CD4-positive, alpha-beta T cell treated with Interleukin-6 at 100 ng/mL for 8 hours (primary cell): ENCODE measurements at places on chromosomes 7 and 10.

- DNase-seq: no peak
These were observed 624.8 kb upstream of the LRRTM3 start for GRCh38 chr10:66301078-66301477.

DNA sequence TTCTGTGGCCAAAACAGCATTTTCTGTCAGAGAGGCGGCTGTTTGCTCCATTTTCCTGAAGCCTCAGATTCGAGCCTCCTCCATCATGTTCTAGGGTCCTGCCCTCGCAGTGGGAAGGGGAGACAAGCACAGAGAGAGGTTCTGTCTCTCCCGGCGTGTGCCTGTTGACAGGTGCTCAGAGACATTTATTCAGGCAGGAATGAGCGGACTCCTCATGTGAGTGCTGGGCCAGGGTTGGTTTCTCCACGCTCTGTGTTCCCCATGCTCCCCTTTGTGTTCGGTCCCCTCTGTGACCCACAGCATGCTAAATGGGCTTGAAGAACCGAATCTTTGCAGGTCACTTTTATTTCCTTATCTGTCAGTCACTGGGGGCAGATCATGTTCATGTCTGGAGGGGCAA lies 374.6 kb downstream of the GLRX3 start:
- DNase-seq: no peak

DNA sequence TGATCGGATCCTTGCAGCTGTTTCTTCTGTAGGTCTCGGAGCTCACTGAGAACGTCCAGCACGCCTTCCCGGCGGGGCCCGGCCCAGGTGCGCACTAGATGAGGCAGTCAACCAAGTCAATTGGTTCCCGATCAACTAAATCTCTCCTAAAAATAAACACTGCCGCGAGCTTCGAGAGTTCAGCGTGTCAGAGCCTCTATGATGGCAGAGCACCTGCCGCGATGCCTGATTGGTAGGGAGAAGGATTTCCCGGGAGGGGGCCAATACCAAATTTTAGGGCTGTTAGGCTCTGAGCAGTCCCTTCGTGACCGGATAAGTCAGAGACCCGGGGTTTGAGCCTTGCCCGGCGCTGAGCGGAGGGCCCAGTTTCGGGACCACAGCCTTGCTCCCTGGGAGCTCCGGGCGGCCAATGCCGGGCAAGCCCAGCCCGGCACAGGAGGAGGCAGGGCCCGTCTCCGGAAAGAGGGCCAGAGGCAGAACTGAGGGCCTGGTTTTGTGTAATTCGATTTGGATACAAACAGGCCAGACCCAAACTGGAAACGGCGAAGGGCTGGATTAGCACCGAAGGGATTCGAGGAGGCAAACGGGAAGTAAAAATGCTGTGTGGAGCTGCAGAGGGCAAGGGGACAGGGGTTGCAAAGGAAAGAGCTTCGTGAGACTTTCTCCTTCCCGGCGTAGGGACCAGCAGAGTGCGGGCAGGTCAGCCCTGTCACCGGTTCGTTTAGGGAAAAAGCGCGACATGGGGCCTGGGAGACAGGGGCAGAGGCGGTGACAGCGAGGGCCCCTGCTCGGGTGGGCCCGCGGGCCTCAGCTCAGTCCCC lies 569 bp downstream of the SLC26A5 start:
- no peak for DNase-seq

DNA sequence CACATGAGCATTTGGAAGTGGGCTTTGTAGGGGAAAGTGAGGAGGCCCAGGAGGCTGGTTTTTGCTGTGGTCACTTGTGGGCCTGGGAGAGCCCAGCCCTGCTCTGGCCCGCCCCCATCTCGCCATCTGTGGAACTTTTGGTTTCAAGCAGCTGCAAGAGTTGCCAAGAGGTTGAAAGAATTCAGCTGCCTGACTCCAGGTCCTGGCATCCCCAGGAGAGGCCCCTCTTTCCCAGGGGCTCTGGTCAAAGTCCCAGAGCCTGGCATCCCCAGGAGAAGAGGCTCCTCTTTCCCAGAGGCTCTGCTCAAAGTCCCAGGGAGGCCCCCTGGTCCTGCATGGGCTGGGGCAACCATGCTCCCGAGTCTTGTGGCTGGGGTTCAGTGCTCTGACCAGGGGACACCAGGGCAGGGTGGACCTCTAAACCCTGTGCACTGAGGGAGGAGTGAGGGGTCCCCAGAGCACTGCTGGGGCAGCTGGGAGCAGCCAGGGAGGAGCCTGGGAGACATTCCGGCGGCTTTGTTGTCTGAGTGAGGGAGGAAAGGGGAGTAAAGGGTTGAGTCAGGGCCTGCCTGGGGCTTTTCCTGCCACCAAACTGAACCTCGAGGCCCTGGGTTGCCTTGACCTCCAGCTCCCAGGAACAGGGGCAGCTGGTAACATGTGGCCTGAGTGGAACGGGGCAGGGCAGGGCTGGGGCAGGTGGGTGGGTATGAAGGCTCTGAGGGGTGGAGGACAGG lies 27.7 kb upstream of the CSGALNACT2 start:
- DNase-seq: no peak

DNA sequence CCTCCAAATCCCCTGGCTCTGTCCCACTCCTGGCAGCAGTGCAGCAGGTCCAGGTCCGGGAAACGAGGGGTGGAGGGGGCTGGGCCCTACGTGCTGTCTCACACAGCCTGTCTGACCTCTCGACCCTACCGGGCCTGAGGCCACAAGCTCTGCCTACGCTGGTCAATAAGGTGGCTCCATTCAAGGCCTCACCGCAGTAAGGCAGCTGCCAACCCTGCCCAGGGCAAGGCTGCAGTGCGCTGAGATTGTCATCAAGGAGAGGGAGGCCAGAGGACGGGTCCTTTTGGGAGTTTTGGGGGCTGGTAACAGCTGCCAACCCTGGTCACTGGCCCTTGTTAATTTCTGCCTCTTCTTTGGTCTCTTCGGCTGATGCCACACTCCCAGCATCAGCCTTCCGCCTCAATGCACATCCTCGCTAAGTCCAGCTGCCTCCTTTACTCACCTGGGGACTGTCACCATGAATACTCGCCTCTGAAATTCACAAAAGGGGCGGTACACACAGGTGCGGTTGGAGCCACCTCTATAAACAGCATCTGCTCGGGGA lies 3.5 kb downstream of the EPO start:
- DNase-seq: no peak

DNA sequence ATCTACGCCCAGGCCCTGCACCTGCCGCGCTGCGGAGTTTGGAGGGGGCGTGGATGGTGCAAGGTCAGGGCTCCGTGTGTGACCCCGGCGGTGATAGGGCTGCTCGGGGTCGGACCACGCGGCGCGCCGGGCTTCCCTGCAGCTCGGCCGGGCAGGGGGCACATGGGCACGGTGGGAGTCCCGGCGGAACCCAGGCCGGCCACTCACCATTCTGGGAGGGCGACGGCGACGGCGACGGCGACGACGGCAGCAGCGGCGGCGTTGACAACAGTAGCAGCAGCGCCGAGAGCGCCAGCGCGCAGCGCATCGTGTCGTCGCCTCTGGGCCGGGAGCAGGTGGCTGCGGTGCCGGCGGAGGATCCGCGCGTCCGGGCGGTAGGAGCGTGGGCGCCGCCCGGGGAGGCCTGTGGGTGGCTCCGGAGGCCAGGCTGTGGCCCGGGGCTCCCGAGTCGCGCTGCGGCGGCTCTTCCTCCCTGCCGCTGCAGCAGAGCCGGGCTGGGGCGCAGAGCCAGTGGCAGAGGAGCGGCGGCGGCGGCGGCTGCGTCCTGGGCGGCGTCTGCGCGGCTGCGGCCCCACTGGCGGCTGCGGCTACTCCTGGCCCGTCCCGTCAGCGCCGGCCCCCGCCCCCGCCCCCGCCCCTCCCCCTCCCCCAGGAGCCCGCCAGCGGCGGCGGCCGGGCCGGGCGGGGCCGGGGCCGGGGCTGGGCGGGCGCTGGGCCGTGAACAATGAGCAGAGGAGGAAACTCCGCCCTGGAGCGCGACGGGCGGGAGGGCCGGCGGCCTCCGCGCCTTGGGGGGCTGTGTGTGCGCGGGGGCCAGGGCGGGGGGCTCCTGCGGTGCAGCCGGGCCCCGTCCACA lies at the start of gene PODXL:
Gene PODXL (minus strand): TSS at position 576 of the 856 bp plus-strand sequence. CDS start 269 bp downstream, at position 307.
- DNase-seq: peak; percentile 58

DNA sequence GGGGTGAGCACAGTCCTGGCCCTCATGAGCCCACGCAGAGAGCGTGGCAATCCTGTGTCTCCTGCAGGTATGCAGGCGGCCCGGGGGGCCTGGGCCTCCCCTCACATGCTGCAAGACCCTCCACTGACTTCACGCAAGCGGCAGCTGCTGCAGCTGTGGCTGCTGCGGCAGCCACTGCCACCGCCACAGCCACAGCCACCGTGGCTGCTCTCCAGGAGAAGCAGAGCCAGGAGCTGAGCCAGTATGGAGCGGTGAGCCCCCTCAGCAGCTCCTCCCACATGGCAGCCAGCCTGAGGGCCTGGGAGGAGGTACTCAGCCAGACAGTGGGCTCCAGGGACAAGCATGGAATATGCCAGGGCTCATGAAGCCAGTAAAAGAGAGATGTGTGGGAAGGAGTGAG lies 8.7 kb downstream of the ZMIZ2 start:
- DNase-seq: no peak

GRCh38 chr7:56077681-56078080 lies 13.6 kb downstream of the SUMF2 start:
- DNase-seq: no peak

DNA sequence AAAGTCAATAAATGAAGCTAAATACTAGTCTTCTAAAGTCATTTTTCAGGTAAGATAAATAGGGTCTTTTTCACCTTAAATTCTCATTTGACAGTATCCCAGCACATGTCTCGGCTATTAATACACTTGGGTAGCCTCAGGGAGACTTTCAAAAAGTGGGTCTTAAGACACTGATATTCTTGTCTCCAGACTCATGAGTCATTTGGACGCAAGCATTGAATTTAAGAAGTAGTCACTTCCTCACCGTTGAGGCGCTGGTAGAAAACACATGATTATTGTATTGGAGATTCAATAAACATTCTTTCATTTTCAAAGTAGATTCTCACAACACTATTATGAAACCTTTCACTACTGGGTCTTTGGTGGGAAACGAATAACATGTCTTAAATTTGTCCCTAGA lies 108.9 kb upstream of the SP8 start:
- DNase-seq: no peak

GRCh38 chr7:114575098-114575497 lies 160.5 kb downstream of the FOXP2 start:
- no peak for DNase-seq

GRCh38 chr10:97234400-97234799 lies 48.6 kb upstream of the SLIT1 start:
- no peak for DNase-seq

GRCh38 chr7:25565949-25566348 lies 337.7 kb upstream of the NPVF start:
- DNase-seq: peak; percentile 63

GRCh38 chr10:121766426-121766825 lies 161.4 kb downstream of the ATE1 start:
- no peak for DNase-seq

DNA sequence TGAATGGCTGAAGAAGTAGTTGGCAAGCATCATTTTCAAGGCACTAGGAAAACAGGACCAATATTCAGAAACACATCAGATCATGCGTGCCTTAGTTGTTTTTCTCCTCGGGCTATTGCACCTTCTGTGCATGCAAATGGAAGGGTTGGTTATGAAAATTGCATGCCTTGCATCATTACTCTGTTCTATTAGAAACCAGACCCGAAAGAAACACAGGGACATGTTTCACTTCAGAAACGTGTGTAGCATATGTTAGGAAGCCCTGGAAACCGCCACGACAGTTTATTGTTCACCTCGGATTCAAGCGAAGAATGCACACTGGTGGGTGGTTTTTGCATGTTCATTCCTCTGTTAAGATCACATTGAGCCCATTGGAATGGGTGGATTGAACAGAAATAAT lies 214.7 kb downstream of the FRMD4A start:
- DNase-seq: no peak

DNA sequence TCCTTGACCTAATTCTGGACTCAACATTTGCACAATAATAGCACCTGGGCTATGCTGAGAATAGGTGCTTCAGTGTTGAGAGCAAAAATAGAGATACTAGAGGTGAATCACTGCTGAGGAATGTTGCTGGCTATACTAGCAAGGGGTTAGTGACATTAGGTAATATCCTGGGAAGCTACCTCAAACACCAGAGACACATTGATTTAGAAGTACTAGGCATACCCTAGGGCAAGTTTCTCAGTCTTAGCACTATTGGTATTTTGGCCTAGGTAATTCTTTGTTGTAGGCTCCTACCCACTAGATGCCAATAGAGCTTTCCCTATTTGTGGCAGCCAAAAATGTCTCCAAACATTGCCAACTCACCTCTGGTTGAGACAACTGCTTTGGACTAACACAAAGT lies 484.0 kb upstream of the MBL2 start:
- DNase-seq: no peak

DNA sequence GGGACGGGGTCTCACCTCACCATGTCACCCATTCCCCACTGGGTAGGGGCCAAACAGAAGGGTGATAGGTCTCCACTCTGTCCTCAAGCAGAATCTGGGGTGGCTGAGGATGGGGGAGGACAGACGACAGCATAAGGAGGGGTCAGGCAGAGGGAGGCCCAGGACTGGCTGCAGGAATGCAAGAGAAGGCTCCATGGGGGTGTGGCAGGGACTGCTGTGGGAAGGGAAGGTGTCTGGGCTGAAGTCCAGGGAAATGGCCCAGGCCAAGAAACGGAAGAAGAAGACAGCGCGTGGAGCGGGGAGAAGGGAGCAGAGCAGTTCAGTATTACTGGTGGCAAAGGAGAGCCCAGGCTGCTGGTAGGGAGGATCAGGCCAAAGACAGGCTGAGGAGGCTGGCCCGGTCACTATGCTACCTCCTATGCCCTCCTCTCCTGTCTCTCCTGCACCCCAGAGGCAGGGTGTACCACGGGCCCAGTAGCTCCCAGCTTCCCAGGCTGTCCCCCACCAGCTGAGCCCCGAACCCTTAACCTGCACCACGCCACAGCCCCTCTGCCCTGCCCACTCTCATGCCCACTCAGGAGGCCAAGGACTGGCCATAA lies 60.9 kb downstream of the GRB10 start:
- no peak for DNase-seq

DNA sequence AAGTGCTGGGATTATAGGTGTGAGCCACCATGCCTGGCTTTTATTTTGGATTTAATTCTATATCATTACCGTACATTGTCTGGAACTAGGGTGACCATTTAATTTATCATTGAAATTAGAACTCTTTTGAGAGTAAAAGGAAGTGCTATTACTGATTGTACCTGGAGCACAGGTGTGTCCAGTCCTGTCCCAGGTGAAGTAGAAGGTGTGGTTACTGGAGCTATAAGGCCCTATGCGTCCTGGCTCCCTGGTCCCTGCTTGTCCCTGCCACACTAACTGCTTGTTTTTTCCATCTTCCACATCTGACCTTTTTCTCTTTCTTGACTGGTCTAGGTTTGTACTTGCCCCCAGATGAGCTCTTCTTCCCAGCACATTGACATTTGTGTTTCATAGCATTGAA lies 147.0 kb downstream of the PPP1R9A start:
- DNase-seq: no peak

- no peak for DNase-seq
These were observed 8.4 kb upstream of the LGI1 start for GRCh38 chr10:93749218-93749799.

DNA sequence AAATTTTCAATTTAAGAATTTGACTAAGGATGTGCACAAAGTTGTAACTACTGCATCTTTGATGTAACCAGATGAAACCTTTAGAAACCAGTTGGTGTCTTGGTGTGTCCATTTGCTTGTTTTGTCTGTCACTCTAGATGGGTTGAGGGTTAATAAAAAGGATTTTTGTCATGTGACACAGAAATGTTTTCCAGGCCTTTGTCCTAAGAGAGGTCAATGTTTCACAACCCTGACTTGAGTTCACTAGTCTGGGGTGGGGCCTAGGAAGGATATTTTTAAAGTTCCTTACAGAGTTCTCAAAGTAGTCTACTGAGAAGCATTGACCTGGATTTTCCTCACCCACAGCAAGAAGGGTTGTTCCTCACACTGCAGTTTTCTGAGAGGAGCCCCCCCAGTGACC lies 90.3 kb downstream of the HERPUD2 start:
- DNase-seq: no peak
